ENCODE measurements at places on chromosomes 6 and 20.
A peak's percentile ranks its signal among the peaks of the same experiment; 100 is the strongest.

- no peak for DNase-seq
Measured at GRCh38 chr6:148214667-148215066, 128.0 kb upstream of the SASH1 start.

DNA sequence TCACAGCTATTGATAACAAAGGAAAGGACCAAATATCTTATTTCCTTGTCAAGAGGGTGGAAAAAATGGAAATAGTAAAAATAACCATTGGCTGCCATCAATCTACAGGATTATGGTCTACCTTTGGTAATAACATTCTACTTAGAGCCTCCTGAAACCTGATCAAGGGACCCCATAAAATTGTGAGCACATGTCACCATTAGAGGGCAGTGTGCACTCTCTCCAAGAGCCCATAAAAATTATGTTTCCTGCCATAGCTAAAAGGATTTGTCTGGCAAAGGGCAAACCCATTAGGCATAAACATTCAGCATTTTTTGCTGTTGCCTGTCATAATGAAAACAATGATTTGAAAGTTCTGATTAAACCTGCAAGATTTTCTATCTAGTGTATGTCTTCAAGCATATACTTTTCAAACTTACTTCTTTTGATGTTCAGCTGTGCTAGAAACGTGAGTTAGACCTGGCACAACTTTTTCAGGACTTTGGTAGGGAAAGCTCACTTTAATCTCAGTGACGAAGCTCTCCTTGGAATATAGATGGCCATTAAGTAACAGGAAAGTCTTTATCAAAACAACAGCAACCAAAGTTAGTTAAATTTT, 120.7 kb upstream of the ZFP64 start:
- peak; percentile 67 for DNase-seq

GRCh38 chr20:53656293-53657202, 62.9 kb upstream of the ZNF217 start:
- peak; percentile 67 for DNase-seq

DNA sequence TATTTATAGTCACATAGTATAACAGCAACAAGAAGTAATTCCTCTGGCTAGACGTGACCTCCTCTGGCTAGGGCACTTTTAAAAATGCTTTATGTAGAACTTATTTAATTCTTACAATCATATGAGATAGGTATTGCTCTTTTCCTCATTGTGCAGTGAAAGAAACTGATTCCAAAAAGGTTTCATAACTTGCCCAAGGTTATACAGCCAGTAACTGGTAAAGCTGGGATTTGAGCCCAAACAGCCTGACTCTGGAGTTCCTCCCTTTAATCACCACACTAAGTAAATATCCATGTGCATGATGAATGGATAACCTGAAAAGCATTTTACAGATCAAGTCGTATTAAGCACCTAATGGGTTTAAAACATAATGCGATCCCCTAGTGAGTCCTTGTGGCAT, 214.6 kb downstream of the PRL start:
- no peak for DNase-seq

DNA sequence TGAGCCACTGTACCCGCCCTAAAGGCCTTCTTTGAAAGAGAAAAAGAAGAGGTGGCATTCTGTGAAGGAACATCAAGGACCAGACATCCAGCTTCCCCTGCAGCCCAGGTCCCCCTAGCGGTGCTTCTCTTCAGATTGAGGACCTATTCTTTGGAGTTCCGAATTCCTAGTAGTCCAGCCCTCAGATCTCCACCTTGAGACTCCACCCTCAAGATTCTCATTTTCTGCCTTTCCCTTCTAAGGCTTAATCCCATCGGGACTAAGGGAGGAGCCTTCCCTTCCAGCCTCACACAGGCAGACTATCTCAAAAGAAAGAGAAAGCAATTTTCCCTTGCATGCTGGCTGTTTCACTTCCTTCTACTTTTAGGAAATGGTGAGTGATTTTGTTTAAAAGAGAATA, 32.5 kb downstream of the MUC22 start:
- DNase-seq = peak; percentile 66

Data from MCF 10A (cell line).